Stimulated activated CD8-positive, alpha-beta memory T cell treated with anti-CD3 and anti-CD28 coated beads, Interleukin-12 subunit alpha, Interleukin-12 subunit beta, amount 100 ng/mL, for 4 hours (primary cell): ENCODE measurements at places on chromosomes 3 and 15.

- DNase-seq, result no peak
Observed at GRCh38 chr15:41900526-41901380, 6.9 kb upstream of the SPTBN5 start.

DNA sequence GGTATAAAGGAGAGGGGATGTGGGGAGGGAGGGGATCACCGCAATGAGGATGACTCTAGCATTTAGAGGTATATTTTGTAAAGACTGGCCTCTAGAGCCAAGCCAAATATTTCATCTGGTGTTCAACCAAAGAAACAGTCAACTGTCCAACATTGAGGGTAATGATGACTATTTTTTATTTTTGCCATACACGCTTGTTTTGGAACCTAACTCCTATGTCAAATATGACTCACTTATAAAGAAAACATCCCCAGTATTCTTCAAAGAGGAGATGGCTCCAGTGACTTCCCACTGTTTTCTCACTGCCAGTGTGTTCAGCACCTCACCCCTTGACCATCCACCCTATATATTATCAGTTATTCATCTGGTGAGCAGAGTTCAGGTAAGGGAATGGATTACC lies 77.3 kb downstream of the WNT5A start:
- DNase-seq, result no peak

- no peak for DNase-seq
Observed at GRCh38 chr15:95018888-95019545, 787.7 kb downstream of the MCTP2 start.

DNA sequence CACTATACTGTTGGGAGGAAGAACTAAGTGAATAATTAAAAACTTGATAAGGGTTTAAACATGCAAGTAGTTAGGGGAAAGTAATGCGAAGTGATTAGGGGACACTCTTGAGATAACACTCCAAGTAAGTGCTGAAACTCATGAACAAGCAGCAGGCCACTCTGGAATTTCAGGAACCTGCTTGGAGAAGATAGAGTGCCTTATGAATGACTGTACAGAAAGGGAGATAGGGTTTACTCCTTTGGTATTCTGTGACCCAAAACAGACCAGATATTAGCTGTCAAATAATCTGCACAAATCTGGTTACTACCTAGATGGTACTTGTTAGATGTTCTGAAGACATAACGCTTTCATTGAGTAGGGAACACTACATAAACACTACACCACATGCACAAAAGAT lies 85.6 kb downstream of the FRMD4B start:
- no peak for DNase-seq

DNA sequence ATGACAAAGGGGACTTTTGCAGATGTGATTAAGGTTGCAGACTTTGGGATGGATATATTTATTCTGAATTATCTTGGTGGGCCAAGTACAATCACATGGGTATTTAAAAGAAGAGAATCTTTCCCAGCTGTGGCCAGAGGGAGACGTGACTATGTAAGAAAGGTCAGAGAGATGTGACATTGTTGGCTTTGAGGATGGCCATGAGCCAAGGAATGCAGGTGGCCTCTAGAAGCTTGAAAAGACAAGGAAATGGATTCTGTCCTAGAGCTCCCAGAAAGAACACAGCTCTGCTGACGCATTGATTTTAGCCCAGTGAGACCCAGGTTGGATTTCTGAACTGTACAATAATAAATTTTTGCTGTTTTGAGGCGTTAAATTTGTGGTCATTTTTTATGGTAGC lies 616.0 kb upstream of the TBL1XR1 start:
- no peak for DNase-seq

- no peak for DNase-seq
Observed at GRCh38 chr3:195892105-195893043, 16.0 kb downstream of the TNK2 start.

- DNase-seq, result no peak
Observed at GRCh38 chr3:50100956-50101845, 12.5 kb downstream of the RBM5 start.

GRCh38 chr3:55006244-55006676 lies 78.4 kb upstream of the LRTM1 start:
- no peak for DNase-seq

- DNase-seq, result no peak
Observed at GRCh38 chr3:190302212-190302867, 19.9 kb downstream of the CLDN1 start.

GRCh38 chr3:105118905-105119304 lies 247.8 kb upstream of the ALCAM start:
- no peak for DNase-seq

GRCh38 chr15:89146366-89146765 lies 58.1 kb downstream of the ABHD2 start:
- no peak for DNase-seq

GRCh38 chr15:69562564-69562963 lies 109.9 kb downstream of the RPLP1 start:
- DNase-seq, result no peak

DNA sequence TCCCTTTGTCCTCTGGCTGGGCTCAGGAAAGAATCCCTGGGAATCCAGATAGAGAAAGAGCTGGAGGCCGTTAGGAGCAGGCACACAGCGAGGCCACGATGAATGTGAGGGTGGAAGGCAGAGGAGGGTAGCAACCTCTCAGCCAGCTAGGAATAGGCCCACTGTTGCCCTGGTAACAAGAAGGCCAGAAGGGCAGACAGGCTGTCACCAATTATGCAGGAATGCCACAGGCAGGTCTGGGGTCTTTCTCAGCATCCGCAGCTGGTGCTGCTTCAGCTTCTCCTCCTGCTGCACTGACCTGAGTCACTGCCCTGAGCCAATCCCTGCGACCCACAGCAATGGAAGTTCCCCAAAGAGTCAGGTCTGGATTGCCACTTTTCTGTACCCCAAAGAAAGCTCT lies 62.8 kb upstream of the C3orf80 start:
- DNase-seq, result no peak

DNA sequence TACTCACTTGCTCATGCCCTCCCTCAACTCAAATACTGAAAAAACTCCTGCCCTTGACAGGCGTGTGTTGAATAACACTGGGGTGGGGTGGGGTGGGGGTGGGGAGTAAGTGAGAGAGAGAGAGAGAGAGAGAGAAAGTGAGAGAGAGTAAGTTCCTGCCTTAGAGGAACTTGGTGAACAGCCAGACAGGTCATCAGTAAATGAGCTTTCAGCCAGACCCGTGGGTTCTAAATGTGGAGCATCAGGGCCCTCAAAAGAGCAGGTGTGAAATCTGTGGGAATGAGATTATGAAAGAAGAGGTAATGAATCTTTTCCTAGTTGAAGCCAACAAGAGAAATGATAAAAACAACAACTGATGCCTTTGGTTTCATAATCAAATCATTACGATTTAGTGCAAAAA lies 134.4 kb upstream of the FAM3D start:
- no peak for DNase-seq

DNA sequence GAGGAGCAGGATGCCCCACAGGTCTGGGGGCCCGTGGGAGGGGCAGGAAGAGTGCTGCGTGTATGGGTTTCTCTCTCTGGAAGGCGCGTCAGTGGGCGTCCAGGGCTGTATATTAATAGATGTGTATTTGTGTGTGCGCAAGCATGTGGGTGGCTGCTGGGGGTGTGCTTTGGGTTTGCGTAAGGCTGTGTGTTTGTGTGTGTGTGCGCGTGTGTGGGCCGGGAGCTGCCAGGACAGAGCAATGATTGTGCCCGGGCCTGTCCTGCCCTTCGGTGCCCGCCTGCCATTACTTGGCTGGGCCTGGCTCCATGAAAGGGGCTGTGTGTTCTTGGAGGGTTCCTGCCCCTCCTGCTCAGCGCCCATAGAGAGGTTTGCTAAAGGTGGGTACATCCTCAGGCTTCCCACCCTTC lies 16.3 kb downstream of the CSPG4 start:
- DNase-seq, result no peak

- DNase-seq, result no peak
Observed at GRCh38 chr3:64961301-64961700, 273.5 kb upstream of the ADAMTS9 start.
